ENCODE measurements at places on chromosomes 6 and 20.

DNA sequence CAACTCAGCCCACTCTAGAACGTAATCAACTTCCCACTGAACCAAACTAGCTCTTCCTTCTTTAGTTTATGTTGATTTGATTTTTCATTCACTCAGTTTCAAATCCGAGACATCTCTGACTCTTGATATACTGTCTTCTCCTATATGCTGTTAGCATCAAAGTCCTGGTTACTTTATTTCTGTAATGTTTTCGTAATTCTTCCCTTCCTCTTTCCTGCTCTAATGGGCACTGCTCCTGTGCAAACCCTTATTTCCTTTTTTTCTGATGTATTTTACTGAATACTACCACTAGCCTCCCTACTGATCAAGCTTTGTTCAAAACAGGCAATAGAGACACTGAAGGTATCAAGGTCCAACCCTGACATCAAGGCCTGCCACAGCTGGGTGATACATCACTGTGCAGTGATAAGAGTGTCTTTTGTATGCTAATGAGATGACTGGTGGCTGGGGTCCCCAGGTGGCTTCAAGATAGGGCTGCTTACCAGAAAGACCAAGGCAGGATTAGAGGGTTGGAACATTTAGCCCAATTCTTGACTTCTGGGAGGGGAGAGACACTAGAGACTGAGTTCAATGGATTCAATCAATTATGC is 95.2 kb downstream of the KIF13A start:
- no peak for DNase-seq

GRCh38 chr6:51855310-51856082 is 231.9 kb downstream of the PKHD1 start:
- peak; percentile 39 for DNase-seq

DNA sequence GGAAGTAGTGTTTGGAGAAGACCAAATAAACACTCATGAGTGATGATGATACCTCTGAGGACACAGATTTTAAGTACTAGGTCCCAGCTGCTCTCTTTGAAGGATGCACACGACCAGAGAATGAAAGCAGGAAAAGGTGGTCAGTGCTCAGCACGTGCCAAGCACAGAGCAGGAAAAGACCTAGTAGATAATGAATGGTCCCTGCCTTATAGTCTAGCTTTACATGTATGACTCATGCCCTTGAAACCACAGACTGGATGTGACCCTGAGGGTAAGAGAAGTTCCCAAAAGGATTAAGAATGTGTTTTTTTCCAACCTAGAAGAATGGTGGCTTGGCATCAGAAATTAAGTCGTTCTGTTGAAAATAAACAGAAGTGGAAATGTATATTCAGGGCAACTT is 2.8 kb upstream of the MC3R start:
- no peak for DNase-seq

DNA sequence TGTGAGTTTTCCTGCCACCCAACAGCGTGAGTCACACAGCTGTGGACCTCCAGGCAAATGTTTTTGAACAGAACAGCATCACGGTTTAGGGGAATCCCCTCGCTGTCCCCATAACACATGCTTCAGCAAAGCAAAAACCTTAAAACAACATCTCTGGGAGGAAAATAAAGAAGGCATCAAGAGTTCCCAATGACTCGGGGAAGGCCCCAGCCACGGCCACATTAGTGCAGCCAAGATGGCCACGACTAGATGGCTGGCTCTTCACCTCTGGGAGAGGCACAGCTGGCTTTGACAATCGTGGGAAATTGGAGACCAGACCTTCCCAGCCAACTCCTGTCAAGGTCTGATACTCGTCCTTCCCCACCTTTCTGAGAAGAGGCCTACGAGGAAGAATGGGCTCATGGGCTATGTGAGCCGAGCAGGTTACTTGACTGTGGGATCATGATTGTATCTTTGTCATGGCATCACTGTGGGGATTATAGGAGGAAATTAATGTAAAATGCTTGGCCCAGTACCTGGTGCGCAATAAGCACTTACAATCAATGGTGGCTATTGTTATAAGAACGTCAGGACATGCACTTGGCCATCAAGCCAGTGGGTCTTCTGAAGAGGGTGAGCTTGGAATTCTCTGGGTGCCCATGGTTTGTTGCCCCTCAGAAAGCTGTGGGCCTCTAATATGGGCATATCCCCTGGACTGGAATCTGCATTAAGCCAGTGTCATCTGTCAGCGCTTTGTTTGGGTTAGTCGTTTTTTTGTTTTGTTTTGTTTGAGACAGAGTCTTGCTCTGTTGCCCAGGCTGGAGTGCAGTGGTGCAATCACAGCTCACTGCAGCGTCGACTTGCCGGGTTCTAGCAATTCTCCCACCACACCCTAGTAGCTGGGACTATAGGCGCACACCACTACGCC is 43.6 kb downstream of the FGD2 start:
- peak; percentile 86 for DNase-seq

- DNase-seq, result no peak
Measured at GRCh38 chr6:291204-291696, 1.0 kb upstream of the DUSP22 start.

GRCh38 chr6:36120018-36120417 is 10.3 kb upstream of the MAPK13 start:
- no peak for DNase-seq

DNA sequence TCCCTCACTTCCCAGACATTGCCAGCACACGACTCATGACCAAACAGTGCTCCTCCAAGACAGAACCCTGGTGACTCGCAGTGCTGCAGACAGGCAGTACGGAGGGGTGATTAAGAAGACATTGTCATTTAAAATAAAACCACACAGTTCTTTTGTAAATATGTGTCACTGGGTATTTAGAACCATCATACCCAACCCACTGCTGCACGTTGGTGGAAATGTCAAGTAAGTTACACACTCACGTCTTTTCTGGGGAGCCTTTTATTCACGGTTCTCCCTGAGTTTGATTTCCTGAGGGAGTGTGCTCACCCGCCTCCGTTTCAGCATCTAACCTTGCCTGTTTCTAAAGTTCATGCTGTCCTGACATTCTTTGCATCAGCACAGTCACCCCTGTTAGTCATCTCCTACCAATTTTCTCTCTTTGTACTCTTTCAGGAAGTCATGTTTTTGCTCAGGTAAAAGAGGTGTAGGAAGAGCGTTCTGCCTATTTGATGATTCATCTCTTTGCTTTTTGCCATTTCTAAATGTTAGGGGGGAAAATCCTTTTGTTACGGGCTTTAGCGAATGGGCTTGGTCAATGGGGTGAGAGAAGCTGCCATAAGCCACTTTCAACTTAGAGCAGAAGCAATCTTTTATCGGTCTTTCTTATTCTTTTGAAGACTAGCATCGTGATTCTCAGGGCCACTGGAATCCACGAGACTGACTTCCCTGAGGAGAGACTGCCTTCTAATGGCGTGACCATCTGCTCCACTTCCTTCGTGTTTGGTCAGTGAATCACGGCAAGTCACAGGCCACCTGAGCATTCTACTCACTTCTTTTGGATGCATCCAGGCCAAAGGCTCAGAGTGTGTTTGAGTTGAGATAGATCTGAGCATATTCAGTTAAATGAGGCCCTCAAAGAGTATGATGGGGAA is 512.8 kb upstream of the JARID2 start:
- DNase-seq, result no peak

DNA sequence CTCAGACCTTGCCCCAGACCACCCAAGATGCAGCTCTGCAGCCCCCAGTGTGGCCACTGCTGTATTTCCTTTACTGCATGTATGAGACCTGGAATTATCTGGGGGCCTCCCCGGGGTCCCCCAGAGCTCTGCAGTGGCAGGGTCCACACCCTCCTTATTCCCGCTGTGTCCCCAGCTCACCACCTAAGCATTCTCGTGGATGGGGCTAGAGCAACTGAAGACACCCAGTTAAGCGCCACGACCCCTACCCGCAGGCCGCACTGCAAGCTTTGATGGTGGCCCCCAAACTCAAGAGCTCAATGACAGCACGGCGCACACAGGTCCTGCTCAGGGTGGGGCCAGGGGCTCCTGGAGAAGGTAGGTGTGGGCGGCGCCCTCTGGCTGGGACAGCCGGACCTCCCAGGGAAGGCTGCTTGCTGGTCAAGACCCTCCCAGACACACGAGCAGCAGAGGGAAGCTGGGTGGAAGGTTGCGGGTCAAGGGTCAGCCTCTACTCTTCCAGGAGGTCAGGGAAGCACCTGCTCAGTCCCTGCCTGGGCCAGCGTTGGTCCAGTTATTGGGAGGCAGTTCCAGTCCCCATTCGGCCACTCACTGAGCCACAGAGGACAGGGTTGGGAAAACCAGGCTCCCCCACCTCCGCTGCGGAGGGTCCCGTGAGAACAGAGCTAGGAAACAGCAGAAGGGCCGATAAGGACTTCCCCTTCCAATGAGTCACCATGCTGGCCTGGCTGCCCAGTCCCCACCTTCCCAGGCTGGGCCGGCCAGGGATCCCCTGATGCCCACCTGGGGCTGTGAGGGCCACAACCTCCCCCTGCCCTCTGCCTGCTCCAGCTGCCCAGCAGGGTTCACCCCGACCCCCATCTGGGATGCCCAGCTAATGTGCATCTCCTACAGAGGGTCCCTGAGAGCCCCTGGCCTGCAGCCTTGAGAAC is 2.9 kb downstream of the LAMA5 start:
- no peak for DNase-seq

GRCh38 chr6:11878029-11878428 is 99.4 kb upstream of the ADTRP start:
- DNase-seq, result no peak

GRCh38 chr6:1481286-1481685 is 91.9 kb downstream of the FOXF2 start:
- DNase-seq, result no peak

DNA sequence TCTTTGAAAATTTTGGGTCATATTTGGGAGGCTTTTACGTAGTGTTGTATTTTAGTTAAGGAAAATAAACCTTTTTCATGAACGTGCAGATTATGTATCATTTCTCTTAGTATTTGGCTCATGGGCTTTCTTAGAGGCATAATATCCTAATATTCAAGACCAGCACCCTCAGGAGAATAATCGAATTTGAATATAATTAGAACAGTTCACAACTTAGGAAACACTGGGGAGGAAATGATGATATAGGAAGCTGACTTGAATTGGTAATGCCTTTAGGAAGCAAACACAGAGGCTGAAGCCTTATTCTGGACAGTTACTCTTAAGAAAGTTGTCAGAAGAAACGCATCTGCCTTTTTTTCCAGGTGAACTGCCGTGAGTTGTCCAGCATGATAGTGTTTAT is at the start of gene GFRAL:
Gene GFRAL (plus strand): TSS at position 301 of the 400 bp plus-strand sequence. CDS start 86 bp downstream, at position 387.
- DNase-seq, result no peak

GRCh38 chr6:149918151-149918905 is 4.6 kb downstream of the RAET1G start:
- no peak for DNase-seq

Data from CD4-positive, alpha-beta T cell treated with Interleukin-10 for 1 hour (primary cell).